ENCODE measurements at places on chromosomes 3 and 15.

DNA sequence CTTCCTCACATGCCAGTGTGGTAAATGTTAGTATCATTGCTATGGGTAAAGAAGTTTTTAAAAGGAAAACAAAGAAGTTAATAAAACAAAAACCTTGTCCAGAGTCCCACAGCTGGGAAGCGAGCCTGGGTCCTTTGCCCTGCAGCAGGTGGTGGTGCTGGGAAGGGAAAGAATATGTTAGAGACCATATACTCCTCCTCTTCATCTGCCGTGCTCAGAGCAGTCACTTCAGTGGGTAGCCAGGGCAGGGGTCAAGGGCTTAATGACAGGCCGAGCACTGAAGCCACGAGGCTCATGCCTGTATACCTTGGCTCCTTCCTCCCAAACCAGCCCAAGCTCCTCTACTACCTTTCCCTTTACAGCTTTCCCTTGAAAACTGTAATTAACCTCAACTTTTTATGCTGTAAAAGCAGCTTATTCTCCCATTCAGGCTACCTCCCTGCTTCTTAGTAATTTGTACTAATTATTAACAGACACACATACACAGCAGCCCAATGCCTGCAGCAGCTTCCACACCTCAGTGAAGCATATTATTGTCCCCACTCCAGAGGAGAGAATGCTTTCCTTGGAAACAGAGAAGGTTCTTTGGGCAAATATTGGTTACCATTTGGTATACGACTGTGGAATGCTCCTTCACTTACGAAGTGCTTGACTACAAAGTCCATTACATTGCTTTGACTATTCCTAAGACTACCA, 362.1 kb downstream of the EPHB1 start:
- DNase-seq, result no peak

DNA sequence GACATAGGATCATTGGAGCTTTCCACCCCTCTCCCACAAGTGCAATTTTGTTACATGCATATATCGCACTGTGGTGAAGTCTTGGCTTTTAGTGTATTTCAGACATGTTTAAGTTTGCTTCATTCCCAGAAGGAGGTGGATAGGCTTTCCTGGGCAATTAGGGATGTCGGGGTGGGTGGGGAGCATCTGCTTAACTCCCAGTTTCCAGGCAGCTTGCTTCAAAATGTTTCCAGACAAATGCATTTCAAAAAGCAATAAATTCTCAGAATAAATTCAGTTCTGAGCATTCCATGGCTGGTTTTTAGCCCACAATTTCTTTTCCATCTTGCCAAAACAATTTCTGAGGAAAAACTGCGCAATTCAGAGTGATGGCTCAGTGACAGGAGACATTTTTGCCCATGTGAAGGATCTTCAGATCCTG, 227.7 kb upstream of the ZPLD1 start:
- no peak for DNase-seq

DNA sequence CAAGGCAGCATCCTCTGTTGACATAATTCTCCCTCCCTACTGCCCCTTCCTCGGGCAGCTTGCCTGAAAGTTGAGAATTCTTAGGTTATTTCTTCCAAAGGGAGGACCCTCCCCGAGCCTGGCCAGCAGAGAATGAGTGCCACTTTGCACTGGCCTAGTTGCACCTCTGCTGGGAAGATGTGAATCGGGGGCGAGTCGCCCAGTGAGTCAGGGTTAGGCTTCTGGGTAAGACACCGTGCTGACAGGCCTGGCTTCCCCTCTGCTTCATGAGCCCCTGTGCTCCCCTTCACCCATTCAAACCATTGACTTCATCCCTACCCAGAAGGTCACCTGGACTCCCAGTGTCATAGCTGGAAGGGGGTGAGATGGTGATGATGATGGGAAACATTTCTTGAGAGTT, 82.3 kb downstream of the AAGAB start:
- DNase-seq, result no peak

- DNase-seq, result no peak
Measured at GRCh38 chr3:151421938-151422337, 37.4 kb upstream of the P2RY12 start.

DNA sequence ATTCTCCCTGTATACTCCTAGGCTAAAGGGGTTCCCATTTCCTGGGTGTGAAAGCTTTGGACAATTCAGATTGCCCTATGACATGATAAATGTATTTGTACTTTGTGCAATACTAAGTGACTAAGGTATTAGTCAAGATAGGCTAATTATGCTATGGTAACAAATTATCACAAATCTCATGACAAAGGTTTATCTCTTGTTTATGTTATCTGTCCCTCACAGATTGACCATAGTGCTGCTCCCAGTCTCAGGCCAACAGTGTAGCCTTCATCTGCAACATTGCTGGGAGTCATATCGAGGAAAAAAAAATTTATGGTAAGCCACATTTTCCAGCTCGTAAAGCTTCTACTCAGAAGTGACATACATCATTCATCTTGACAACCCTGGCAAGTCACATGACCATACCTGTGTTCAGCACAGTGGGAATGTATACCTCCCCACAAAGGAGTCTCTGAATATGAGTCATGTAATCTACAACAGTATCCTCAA, 346.2 kb downstream of the IGSF11 start:
- no peak for DNase-seq

- no peak for DNase-seq
Measured at GRCh38 chr3:111392894-111393398, 149.1 kb upstream of the CD96 start.

DNA sequence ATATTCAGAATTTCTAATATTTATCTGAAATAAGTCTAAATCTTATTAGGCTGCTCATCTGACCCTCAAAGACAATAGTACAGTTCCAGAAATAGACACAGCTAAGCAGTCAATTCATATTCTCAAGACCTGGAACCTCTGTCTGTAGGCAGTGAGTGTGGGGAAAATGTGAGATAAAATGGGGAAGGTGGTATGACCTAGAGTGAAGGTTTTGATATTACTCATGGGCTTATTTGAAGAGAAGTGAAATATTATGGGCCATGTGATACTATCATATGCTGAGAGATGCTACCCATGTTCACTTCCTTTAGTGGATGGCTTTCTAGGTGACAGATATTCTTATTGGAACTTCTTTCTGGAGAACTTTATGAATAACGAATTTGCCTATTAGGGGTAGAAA, 33.5 kb downstream of the TGFBR2 start:
- no peak for DNase-seq

GRCh38 chr3:182597621-182598041, 195.7 kb upstream of the ATP11B start:
- DNase-seq, result no peak

- no peak for DNase-seq
Measured at GRCh38 chr3:133503409-133503808, 70.1 kb upstream of the CDV3 start.

- no peak for DNase-seq
Measured at GRCh38 chr3:52827441-52827840, 3.0 kb downstream of the ITIH4 start.

GRCh38 chr3:121228971-121229370, 316.8 kb downstream of the POLQ start:
- DNase-seq, result no peak

GRCh38 chr15:63715818-63716217, 117.9 kb downstream of the HERC1 start:
- DNase-seq, result no peak

GRCh38 chr3:48931944-48932580, 13.4 kb downstream of the ARIH2 start:
- DNase-seq, result no peak

- DNase-seq, result no peak
Measured at GRCh38 chr3:194277786-194278130, 73.4 kb downstream of the CPN2 start.

GRCh38 chr3:73571238-73571794, 53.4 kb downstream of the PDZRN3 start:
- no peak for DNase-seq

GRCh38 chr3:171883893-171884279, 40.7 kb downstream of the TMEM212 start:
- no peak for DNase-seq

- no peak for DNase-seq
Measured at GRCh38 chr3:183296944-183297343, 43.9 kb downstream of the B3GNT5 start.

- no peak for DNase-seq
Measured at GRCh38 chr3:61638741-61639140, 77.4 kb downstream of the PTPRG start.

GRCh38 chr3:101676765-101677435, at the start of gene ZBTB11:
TSS of gene ZBTB11 (minus strand) at chr3:101677132. CDS start at chr3:101676914, 218 bp downstream.
- peak; percentile 93 for DNase-seq

DNA sequence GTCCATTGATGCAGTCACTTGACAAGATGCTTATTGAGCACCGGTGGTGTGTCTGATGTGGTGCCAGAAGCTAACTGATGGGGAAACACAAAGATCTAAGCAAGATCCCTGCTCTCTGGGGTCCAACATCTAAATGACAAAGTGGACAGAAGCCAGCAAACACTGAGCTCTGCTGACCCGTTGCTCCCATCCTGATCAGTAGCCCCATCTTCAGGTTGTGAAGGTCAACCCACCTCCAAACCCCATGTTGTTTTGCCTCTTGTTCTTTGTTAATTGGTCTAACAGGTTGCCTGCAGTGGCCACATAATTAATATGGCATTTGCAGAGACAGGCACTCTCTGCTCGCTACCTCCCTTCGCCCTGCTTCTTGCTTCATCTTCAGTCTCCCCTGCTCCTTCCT, 21.5 kb upstream of the GLCE start:
- DNase-seq, result no peak

DNA sequence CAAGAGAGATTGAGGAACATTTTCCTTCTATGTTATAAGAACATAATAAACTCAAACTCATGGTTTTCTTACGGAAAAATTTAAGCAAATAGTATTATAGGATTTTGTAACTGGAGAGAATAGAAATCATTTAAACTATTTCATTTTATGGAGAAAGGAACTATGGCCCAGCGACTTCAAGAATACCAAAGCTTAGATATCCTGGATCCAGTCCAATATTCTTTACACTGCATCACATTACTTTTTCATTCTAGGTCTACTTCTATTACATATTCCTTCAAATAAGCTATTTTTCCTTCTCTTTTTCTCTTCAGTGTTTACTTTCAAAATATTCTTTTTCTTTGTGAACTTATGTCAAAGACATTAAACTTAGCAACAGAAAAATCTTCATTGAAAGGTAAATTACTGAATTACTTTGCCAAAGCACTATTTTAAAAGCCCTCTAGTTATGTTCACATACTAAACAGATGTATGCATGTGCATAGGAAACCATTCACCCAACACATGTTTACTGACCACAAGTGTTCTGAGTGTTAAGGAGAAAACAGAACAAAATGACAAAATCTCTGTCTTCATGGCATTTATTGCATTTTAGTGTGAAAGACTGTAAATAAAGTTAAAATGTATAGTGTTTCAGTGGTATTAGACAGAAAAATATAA, 20.4 kb downstream of the KPNA4 start:
- no peak for DNase-seq

DNA sequence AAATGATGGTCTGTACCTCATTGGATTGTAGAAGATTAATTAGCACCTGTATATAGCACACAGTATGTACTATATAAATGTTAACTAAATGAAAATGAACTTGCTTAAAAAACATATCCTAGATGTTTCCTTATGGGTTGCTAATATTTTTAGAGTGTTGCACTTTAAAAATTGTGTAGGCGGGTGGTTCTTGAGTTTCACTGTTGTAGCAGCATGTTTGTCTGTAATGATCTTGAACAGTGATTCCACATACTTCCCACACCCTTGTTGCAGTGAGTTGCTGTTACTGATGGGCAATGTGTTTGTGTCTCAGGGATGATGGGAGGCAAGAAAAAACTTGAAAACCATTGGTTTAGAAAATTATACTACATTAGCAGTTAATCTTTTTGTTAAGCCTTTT, 22.0 kb downstream of the USP3 start:
- DNase-seq, result no peak

DNA sequence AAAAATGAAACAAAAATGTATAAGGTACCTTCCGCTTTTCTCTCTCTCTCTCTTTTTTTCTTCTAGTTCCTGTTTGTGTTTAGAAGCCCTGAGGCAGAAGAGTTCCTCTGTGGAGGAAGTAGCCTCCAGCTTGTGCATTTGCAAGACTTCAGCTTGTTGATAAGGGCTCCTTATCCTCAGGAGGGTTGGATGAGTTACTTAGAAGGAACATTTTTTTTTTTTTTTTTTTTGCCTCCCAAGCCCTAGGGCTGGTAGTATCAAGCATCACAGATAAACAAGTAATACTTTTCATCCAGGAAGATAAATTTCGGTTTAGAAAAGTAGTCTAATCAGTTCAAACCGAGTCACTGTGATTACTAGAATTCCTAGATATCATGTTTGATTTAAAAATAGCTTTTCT, 91.0 kb upstream of the CBLB start:
- no peak for DNase-seq

GRCh38 chr3:45082142-45082538, 56.0 kb downstream of the CLEC3B start:
- no peak for DNase-seq

GRCh38 chr3:31038086-31038739, 143.8 kb upstream of the GADL1 start:
- no peak for DNase-seq

- DNase-seq, result no peak
Measured at GRCh38 chr15:98646546-98647025, 1.8 kb upstream of the IGF1R start.

- no peak for DNase-seq
Measured at GRCh38 chr3:136624894-136625815, 127.0 kb downstream of the STAG1 start.

DNA sequence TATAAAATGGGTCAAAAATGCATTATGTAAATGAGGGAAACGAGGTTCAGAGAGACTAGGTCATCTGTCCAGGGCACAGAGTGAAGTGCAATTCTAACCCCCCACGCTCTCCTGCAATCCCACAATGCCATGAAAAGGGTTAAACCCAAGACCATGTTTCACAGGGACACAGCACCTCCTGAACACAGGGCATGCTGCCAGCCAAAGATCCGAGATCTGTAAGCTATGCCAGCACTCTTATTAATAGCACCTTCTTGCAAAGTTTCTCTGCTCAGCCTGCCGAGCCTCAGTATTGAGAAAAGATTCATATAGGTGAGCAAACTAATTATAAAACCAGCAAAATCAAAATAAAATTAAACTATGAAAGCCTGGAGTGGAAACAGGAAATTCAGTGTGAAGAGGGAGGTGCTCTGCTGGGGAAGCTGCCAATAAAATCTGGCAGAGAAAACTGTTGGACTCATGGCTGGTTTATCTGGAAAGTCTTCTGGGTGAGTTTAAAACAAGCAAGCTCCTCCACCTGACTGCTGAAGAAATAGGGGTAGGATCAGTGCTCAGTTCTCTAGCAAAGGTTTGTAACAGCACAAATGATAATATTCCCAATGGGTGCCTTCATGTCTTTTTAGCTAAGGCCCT, 50.3 kb downstream of the LRIG1 start:
- no peak for DNase-seq

- DNase-seq, result peak; percentile 79
Measured at GRCh38 chr3:37974121-37975083, 16.2 kb upstream of the VILL start.

- DNase-seq, result no peak
Measured at GRCh38 chr3:107969994-107970819, 120.6 kb downstream of the CD47 start.

- DNase-seq, result no peak
Measured at GRCh38 chr3:159861369-159861987, 127.2 kb upstream of the IL12A start.

All from D341Med (cell line).